Caudate nucleus (tissue), 63 donors: ENCODE measurements at places on chromosomes 5 and 9.

GRCh38 chr9:68895741-68896478 lies 118.0 kb downstream of the PRKACG start:
- no peak for DNase-seq

GRCh38 chr5:142356349-142356715 lies 31.5 kb upstream of the SPRY4 start:
- DNase-seq = no peak

DNA sequence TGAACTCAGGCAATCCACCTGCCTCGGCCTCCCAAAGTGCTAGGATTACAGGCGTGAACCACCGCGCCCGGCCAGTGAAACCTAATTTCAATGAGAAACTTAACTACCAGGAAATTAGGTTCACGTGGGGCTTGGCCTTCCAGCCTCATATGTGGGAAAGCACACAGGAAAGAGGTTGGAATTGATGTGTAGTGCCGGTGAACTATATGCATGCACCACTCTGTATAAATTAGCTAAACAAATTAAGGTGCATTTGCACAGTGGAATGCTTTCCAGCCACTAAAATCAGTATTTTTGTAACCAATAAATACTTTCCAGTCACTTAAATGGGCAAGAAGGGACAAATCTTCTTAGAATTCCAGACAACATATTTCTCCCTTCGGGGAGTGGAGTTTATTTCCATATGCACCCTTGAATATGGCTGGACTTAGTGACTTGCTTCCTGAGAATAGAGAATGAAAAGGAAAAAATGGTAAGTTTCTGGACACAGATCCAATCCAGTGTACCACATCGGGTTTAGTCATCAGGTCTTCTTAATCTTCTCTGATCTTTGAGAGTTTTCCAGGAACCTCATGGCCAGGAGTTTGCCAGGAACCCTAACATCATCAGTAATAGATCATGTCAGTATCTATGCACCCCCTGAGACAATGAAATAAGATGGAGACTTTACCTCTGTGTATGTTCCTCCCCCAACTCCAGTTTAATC lies 24.9 kb downstream of the ATOX1 start:
- no peak for DNase-seq

DNA sequence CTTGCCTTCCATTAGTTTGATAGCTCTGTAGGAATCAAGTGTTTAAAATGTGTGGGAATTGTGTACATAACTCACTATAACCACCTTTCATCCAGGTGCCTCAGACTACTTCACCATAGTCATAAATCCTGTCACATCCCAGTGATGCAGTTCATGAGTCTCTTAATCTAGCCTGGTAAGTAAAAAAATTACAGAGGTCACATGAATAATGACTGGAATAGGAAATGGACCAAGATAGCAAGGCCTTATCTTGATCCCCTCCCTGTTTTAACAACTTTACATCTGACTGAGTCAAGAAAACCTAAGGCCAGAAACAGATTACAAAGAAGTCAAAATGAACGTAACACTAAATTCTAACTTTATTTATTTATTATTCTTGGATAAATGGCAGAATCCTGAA lies 1.5 kb upstream of the RNF145 start:
- no peak for DNase-seq

GRCh38 chr9:22030101-22030598 lies 21.0 kb upstream of the CDKN2B start:
- no peak for DNase-seq
